Activated CD4-positive, alpha-beta T cell treated with anti-CD3 and anti-CD28 coated beads, Interleukin-2, amount 10 ng/mL, durations not matched to agents 7 days and 5 days (primary cell): ENCODE measurements at places on chromosomes 6 and 20.

DNA sequence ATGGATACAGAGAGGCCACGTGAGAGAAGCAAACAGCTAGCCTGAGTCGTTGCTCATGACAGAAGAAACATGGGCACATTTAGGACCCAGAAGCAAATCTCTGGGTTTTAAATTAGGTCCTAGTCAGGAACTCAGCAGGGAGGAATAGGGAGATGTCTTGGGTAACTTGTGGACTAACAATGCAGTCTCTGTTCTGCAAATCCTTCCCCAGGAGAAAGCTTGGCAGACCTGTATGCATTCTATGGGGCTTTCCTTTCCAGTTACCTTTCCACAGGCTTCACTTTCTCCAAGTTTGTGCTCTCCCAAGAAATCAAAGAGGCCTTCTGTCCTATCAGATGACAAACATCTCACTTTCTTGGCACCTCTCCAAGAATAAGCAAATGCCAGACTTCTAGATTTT lies 47.2 kb upstream of the PLCB4 start:
- DNase-seq, result no peak

- DNase-seq, result no peak
These were observed 109.3 kb upstream of the FAM83B start for GRCh38 chr6:54737247-54737646.

- DNase-seq, result no peak
These were observed 201.0 kb upstream of the ZNF217 start for GRCh38 chr20:53794529-53795115.

- DNase-seq, result no peak
These were observed 86.1 kb downstream of the MAP7 start for GRCh38 chr6:136464148-136464547.

DNA sequence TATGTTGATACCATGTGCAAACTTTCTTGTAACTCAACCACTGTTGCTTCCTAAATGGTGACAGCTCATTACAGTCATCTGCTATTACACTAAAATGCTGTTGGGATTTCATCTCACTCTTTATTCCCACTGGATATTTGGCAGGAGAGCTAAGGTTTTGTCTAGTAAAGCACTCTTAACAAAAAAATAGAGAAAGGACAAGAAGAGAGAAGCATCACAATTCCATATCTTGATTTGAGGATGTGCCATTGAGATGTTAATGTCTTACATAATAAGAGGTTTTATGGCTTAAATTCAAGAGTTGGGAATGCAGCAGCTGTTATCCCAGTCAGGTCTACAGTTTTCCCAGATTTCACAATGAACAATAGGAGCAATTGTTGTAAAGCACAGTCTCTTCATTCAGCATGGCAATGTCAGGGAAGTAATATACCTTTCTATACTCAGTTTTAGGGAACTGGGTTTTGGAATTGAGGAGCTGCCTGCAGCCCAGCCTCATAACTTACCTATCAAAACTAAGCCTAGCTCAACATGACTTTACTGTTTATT lies 134.9 kb downstream of the ISM1 start:
- DNase-seq, result no peak

DNA sequence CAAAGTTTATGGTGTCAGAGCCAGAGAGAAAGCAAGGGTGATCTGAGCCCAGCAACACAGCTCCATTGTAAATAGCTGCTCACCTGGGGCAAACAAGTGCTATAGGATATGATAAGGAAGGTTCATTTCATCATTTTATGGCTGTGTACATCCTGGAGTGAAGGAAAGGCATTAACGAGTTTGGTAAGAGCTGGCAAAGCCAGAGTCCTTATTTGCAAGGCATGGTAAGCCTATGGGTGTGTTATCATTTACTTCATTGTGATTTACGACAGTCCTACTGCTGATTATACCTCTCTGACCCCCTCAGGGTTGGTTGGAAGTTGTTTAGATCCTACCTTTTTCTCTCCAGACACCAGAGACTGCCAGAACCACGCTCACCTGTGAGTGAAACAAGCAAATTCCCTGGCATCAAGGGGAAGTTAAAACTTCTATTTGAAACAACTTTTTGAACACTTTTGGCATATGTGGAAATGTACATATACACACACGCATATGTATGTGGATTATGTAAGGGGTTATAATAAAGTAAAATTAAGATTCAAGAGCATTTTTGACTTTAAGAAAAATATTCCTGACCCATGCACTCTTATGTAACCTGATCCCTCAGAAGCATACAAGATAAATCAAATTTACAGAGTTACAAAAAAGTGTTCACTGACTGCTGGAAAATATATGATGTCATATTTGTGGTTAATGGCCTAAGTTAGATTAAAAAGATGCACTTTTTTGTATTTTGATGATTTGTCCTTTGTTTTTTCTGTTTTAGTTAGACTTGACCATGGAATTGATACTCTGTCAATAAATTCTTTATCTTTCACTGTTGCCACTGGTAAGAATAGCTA lies 40.4 kb upstream of the EDN1 start:
- DNase-seq, result no peak

- DNase-seq, result no peak
These were observed 12.2 kb downstream of the TGIF2 start for GRCh38 chr20:36585410-36586125.

DNA sequence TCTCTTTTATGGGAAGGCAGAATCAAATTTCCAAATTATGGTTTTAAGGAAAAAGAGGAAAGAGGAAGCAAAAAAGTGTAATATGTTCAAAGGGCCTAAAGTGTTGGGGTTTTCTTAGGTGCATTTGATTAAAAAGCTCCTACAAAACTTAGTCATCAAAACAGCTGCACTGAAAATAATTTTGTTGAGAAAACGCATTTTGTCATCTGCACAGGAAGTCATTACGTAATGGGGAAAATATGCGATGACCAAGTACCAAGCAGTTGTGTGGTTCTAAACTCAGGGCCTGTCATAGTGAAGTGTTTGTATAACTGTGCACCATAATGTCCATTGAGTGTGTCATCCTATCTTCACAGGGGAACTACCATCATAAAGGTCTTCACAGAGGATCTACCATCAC lies 15.6 kb downstream of the HAO1 start:
- DNase-seq, result no peak

- no peak for DNase-seq
These were observed 912.2 kb upstream of the ADGRB3 start for GRCh38 chr6:67722861-67723261.

- no peak for DNase-seq
These were observed 15.8 kb upstream of the DEK start for GRCh38 chr6:18280084-18280483.
